Stimulated activated CD4-positive, alpha-beta T cell treated with anti-CD3 and anti-CD28 coated beads, Interleukin-1b, Interleukin-23, amount 100 ng/mL, for 24 hours (primary cell): ENCODE measurements at places on chromosomes 6 and 20.

GRCh38 chr6:148493424-148493823 is 150.8 kb downstream of the SASH1 start:
- no peak for DNase-seq

- DNase-seq, result peak; percentile 12
Measured at GRCh38 chr6:3356056-3356823, 97.5 kb downstream of the PSMG4 start.

GRCh38 chr20:45306431-45306982 is at the start of gene RBPJL:
TSS of gene RBPJL (plus strand) at chr20:45306840. CDS start at chr20:45306923, 83 bp downstream.
- no peak for DNase-seq

DNA sequence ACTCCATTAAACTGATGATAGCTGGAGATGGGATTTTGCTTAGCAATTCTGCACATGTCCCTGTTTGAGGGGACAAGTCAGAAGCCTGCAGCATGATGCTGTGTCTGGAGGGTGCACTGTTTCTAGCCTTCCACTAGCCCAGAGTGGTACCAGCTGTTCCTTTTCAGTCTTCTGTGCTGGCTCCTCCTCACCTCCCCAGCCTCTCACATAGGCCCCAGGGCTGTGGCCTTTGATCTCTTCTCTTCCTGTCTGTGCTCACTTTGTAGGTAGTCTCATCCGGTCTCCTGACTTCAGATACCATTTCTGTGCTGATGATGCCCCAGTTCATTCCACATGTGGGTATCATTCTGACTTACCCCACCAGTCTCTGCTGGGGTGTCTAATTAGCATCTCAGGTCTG is 126.3 kb downstream of the HIVEP1 start:
- DNase-seq, result no peak

GRCh38 chr20:43404878-43405277 is 52.8 kb upstream of the SRSF6 start:
- DNase-seq, result no peak

GRCh38 chr6:147664092-147664491 is 155.6 kb downstream of the SAMD5 start:
- DNase-seq, result no peak

GRCh38 chr6:12729467-12729866 is 12.9 kb downstream of the PHACTR1 start:
- DNase-seq, result no peak

DNA sequence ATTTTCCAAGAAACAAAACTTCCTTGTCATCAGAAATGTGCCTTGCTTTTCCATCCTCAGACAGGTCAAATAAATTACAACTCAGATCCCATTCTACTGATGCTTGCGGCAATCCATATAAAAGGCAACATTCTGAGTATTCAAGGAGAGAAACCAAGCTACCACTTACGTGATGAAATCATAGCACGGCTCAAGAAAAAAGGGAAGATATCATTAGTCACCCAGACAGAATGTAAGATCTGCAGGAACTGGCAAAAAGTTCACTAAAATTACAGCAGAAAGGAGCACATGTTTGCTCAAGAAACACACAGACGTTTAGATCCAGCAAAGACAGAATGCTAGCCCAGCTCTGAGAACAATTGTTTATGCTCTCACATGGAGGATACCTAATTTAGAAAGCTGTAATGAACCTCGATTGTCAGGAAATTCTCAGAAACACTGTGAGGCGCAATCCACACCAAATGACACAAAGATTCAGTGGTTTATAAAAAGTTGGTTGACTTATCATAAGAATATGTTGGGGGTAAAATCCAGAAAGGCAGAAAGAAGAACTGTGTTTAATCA is 304.2 kb downstream of the ADGRG6 start:
- no peak for DNase-seq

DNA sequence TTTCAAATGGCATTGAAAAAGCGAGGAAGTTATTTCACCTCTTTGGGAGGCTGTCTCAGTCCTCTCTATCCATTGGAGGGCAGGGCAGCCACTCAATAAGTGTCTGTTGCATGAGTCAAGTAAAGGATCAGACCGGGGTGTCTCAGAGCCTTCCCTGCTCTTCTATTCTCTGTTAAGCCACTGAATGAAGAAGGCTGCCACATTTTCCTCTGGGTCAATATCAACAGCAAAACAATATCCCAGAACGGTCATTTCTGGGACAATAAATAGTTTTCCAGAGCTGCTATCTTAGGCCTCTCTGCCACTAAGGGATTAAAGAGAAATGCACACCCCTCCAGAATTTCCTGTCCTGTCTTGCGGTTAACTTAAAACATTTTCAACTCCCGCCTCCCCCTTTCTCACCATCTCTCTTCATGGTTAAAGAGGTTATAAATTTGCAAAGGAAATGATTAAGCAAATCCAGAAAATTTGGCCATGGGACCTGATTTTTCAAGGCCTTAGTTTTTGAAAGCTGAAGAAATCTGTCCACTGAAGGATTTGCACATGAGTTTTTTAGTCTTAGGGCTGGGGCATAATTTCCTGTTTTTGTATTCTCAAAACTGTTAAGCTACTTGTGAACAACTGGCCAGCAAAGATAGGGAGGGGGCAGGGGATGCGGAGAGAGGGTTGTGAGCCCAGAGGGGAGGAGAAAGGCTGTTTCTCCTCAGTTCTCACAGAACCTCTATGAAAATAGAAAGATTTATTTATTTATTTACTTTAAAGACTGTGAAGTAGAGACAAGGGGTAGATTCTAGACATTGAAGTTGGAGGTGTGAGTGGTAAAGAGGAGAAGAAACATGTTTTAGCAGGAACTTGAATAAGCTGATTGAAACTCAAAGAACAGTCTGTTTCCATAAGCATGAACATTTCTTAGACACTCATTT is 135.7 kb downstream of the BCAS1 start:
- no peak for DNase-seq

DNA sequence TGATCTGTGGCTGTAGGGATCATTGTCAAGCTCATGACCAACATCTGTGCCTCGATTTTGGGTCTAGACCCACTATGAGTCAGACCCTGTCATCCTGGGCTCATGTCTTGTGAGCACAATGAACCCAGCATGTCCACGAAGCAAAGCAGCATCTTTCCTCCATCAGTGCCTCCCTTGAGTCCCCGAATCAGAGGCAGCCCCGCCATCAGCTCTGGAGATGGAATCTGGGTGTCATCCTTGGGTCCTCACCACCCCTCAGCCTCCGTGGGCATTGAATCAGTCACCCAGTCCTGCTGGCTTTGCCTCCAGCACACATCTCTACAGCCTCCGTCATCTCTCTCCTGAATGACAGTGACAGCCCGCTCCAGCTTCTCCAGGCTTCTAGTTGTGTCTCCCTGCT is 56.9 kb downstream of the CHMP4B start:
- DNase-seq, result no peak

DNA sequence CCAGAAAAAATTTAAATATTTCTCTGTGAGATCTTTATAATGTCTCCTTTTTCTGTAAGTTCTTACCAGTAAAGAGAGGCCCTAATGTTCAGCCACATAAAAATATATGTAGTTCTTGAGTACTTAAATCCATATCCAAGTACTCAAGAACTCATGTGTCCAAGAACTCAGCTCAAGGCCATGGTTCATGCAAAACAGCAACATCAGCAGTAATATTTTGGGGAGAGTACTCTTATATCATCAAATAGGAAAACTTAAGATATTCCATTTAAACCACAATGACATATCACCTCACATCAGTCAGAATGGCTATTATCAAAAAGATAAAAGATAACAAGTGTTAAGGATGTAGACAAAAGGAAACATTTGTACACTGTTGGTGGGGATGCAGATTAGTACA is 3.4 kb upstream of the HLA-DQB1 start:
- no peak for DNase-seq

DNA sequence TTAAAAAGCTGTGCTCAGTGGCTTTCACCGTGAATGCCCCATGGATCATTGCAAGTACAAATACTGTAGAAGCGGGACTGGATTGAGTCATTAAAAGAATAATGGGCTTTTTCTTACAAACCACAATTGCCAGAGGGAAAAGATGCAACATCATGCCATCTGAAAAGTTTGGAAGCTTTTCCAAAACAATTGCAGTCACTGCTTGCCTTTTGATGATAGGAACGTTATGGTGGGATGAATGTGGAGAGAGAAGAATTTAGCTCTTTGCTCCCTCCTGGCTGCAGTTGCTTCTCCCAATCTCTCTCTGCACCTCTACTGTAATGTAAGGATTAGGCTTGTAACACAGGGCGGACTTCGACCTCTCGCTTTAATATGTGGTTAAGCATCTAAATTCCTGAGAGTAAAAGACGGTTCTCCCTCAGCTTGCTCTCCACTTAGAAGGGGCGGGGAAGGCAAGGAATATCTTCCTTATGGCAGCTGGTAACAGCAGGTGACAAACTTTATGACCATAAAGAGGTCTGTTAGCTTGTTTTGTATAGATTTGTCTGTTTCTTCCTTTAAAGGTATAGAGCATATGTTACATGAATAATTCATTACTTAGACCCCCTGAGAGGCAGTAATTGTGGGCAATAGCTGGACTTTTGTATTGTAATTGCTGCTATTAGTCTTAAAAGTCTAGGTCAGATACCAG is 376.1 kb downstream of the UTRN start:
- DNase-seq, result no peak
